ENCODE measurements at places on chromosomes 11 and 22.

DNA sequence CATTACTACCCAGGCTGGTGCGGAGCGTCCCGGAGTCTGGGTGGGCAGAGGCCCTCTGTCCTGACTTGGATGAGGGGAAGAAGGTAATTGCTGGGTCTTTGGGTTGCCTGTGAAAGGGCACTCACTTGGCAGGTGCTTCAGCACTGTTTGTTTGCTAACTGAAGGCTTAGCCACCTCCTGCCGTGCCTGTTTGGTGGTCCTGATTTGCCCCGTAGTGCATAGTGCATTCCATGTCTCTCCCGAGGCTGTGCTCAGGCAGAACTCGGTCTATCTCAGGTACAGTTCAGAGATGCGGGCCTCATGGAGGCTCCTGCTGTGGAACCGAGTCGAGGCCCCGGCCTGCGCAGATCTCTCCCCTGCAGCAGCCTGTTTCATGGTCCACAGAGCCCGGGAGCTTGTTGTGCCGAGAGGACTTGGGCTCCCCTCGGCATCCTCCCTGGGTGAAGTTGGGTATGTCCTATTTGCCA is 146.2 kb downstream of the TBC1D22A start:
- DNase-seq = no peak

DNA sequence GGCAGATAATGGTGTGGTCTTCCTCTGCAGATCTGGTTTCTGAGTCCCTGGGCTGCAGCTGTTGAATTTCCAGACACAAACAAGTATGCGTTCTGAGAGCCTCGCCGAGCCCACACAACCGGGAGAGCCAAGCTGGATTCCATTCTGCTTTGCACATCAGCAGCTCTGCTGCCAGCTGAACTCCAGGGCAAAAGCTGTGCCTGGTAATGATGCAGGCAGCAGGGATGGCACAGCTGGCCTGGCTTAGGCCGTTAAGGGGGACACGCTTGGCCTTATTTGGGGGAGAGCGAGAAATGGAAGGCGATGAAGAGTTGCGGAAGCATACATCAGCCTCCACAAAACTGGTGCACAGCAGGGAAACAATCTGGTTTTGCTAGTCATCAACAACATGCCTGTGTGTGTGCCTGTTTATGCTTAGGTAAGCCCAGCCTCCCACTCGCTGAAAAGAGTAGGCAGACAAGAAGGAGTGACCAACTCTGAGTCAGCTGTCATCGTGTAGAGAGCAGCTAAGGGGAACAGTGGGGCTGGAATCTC is 25.1 kb downstream of the ADAMTS8 start:
- DNase-seq = no peak

- no peak for DNase-seq
These were observed 34.5 kb upstream of the RAPSN start for GRCh38 chr11:47483457-47483856.

DNA sequence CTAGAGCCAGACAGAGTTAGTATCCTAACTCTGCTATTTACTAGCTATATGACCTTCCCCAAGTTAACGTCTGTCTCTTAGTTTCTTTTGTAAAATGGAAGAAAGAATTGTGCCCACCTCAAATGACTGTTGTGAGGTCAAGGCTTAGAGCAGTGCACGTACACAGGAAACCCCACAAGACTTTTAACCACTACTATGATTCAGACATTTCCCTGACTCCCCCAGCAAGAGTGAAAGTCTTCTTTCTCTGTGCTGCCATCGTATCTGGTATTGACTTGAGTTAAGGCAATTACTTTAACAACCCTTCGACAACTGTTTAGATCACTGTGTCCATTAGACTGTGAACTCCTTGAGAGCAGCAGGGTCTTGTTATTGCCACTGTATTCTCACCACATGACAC is 2.6 kb upstream of the OR52W1 start:
- DNase-seq = no peak

- DNase-seq = no peak
These were observed 52.4 kb downstream of the MCM5 start for GRCh38 chr22:35452351-35452781.

DNA sequence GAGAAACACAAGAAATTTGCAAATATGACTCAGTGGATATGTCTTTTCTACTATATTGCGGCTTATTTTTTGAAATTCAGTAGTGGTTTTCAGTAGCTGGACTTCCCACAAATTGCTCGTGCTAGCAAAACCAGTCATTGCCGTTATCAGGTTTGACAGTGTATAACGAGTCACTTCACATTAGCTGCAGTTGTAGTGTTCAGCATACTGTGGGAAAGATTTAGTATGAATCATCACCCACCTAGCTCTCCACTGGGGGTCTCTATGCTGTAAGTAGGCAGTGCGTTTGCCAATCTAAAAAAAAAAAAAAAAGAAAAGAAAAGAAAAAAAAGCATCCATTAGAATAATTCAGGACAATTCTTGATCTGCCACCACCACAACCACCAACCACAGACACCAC is 1318.9 kb downstream of the LRRC4C start:
- DNase-seq = no peak

DNA sequence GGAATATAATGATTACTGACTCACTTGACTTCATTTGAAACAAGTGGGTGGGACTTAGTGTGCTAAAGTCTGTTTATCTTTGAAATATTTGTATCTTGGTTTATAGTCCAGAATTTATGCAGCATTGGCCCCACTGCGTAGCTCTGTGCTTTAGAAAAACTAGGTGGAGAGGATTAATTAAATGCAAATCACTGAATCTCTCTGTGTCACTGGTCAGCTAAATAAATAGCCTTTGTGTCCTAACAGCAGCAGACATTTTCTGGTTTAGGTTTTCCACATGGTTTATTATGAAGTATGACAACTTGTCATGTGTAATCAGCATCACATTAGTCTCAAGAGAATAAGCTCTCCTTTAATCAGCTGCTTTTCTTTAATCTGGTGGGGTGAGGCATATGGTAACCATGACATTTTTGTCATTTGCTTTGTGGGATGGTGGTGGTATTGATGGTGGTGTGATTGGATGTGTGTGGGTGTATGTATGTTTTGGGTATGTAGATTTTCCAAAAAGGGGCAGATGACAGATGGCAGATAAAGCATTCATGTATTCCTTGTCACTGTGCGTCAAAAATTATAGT is 33.9 kb downstream of the BCL2L13 start:
- no peak for DNase-seq

DNA sequence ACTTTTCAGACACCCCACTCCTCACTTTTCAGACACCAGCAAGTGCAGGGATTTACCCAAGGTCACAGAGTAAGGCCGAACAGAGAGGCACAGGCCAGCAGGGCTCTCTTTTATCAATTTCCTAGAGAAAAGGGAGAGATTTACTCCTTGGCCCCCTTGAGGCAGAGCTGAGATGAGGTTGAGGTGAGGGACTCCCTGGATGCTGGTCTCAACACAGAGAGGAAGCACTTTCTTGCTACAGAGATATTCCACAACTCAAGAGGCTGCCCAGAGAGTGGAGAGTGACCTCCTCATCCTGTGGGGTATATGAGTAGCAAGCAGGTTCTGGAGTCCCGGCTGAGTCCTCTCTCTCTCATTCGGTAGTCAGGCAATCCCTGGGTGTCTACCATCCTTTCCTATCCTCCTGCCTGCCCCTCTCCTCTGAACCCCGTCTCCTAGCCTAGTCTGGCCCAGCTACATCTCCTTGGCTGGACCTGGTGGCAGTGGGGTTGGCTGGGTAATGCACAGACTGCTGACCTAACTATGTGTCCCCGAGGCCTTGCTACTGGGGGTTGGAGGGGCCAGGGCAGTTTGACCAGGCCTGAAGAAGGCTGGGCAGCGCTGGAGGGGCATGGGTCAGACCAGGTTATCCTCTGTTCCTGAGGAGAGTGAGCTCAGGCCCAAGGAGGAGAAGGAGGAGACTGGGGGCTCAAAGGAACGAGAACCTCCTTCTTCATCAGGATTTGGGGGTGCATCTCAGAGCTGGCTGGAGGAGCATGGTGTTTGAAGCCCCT is 1.8 kb upstream of the ARHGEF17 start:
- DNase-seq = no peak

DNA sequence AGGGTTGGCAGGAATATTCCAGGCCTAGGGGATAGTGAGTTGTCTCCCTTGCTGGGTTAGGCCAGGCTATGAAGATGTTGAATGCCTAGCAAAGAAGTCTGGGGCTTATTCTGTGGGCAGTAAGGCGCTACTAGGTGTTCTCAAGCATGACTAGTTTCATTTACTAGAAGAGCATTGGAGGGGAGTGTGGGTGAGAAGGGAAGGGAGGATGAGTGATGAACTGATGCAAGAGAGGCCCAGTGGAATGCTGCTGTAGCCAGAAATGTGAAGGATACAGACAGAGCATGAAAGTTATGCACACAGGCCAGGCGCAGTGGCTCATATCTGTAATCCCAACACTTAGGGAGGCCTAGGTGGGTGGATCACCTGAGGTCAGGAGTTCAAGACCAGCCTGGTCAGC is 33.5 kb downstream of the POU2F3 start:
- no peak for DNase-seq

- no peak for DNase-seq
These were observed 146.5 kb downstream of the CCDC34 start for GRCh38 chr11:27216270-27217149.

All from activated T-cell treated with anti-CD3 and anti-CD28 coated beads, Interleukin-2, amount 50 U/mL, for 24 hours (primary cell).